Smooth muscle cell of bladder (primary cell): ENCODE measurements at places on chromosomes 13 and 19. TPM values are rescaled to one million over a fixed set of nuclear protein-coding genes. Genes with fewer than 3 reads are reported as not detected.

EHD2 gene
- total RNA-seq: 119 and 133 TPM in 2 replicates

ZNF471 gene
- total RNA-seq: 3.3 and 4.7 TPM in 2 replicates

DAND5 gene
- total RNA-seq: not detected in 2 replicates

ABHD17A gene
- total RNA-seq: 75.2 and 78.2 TPM in 2 replicates

KLK14 gene
- total RNA-seq: not detected in 2 replicates

ACTMAP gene
- total RNA-seq: 0.37 and 0.57 TPM in 2 replicates

PRSS57 gene
- total RNA-seq: not detected in 2 replicates

ZNF653 gene
- 4.0 and 6.4 TPM in 2 replicates for total RNA-seq

CEACAM16 gene
- not detected in 2 replicates for total RNA-seq

VSTM2B gene
- not detected in 2 replicates for total RNA-seq

ZNF563 gene
- total RNA-seq: 3.7 and 5.2 TPM in 2 replicates

FRY gene
- total RNA-seq: 15.0 and 28.7 TPM in 2 replicates

TSHZ3 gene
- total RNA-seq: 8.8 and 11.7 TPM in 2 replicates

DYRK1B gene
- 7.7 and 9.3 TPM in 2 replicates for total RNA-seq

PALM3 gene
- under 0.01 and 0.28 TPM in 2 replicates for total RNA-seq

RXFP2 gene
- not detected in 2 replicates for total RNA-seq

GTF2F2 gene
- 25.5 and 41.7 TPM in 2 replicates for total RNA-seq

MEIS3 gene
- 81.5 and 86.7 TPM in 2 replicates for total RNA-seq

SPRY2 gene
- total RNA-seq: 8.5 and 11.3 TPM in 2 replicates

APOC1 gene
- total RNA-seq: 1.8 and 3.6 TPM in 2 replicates

PRR36 gene
- under 0.01 TPM in 1 of 2 replicates, not detected in the other for total RNA-seq

KLF2 gene
- 1.00 and 1.9 TPM in 2 replicates for total RNA-seq

SLC39A3 gene
- total RNA-seq: 23.3 and 32.4 TPM in 2 replicates

NOTCH3 gene
- total RNA-seq: 7.0 and 27.4 TPM in 2 replicates

ZNF90 gene
- total RNA-seq: 0.57 and 0.92 TPM in 2 replicates

LGALS7 gene
- total RNA-seq: not detected in 2 replicates

GSX1 gene
- not detected in 2 replicates for total RNA-seq

SBK2 gene
- not detected in 2 replicates for total RNA-seq

LGALS7B gene
- 0.28 and 1.0 TPM in 2 replicates for total RNA-seq

PLA2G4C gene
- 11.8 and 12.9 TPM in 2 replicates for total RNA-seq
